ENCODE measurements at places on chromosomes 5 and 9.

DNA sequence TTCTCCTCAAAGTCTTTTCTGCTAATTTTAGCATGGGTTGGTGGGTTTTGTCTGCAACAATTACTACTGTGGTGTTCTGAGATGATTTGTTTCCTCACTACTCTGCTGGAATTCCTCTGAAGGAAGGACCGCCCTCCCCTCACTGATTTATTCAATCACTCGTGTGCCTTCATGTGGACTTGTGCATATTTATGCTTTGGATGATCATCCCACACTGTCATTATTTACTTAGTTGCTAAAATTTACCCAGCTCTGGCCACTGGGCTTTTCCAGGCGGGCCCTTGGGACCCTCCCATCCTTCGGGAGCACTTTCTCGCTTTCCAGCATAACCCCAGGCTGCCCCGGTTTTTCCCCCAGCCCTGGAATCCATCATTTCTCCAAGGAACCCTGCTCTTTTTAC, 41.7 kb upstream of the NKD2 start:
- no peak for DNase-seq

DNA sequence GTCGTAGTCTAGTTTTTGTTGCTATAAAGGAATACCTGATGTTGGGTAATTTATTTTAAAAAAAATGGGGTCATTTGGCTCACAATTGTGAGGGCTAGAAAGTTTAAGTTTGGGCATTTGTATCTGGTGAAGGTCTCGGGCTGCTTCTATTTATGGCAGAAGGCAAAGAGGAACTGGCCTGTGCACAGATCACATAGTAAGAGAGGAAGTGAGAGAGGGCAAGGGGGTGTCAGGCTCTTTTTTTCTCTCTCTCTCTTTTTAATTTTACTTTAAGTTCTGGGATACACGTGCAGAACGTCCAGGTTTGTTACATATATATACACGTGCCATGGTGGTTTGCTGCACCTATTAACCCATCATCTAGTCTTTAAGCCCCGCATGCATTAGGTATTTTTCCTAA, 453.3 kb downstream of the DIRAS2 start:
- no peak for DNase-seq

DNA sequence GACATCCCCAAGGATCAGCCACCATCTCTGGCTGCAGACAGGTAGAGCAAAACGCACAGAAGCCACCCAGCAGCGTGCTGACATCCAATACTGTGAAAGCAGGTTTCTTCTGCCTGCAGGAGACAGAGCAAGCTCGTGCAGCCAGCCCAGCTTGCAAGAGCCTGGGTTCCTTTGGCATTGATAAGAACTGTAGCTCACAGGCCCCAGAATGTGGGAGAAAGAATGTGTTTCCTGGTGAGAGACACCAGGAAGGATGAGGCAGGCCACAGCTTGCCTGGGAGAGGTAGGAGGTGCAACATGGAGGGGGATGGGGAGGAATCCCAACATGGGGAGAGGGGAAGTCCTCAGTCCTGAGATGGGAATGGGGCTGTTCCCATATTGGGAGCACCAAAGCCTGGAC, 34.0 kb upstream of the ARAP3 start:
- no peak for DNase-seq

GRCh38 chr9:5375790-5376477, 36.3 kb upstream of the RLN1 start:
- DNase-seq: no peak

DNA sequence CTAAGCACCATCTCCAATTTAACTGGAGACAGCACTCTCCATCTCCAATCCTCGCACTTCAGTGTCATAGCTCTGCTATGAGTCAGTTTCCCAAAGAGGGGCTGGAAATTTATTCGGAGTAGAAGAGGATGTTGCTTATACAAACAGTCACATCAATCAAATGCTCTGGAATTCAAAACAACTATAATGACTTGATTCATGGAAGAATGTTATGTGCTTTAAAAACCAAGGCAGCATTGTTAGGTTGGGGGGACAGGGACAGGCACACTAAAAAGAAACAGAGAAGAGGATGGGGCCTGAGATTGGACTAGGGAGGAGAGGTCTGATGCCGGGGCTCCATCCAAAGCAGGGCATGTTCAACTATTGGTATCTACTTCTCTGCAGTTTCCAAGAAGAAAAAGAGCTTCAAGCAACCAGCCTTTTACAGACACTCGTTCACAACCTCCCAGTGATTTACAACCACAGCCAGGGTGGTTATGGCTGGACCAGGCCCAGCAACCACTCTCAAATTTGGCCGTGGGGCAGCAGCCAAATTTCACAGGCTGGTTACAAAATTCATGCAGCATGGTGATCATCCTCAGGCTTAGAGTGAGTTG, 117.5 kb upstream of the ZNF366 start:
- no peak for DNase-seq

- DNase-seq: no peak
Measured at GRCh38 chr5:80592761-80593160, 22.7 kb upstream of the ANKRD34B start.

DNA sequence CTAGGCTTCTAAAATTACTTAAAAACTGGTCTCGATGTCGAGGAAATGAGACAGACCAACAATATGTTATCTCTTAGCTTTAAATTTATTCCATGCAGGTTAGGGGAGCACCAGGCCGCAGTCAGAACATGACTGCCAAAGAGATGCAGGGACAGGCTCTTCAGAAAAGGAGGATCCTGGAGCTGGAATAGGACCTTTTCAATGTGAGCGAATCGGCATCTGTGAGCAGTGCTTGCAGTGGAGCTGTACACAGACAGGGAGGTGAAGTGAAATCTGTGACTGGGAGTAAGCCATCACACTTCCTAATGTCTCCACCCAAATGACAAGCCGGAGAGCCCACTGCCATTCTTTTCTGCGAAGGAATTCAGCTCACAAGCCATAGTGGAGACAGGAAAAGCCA, 78.2 kb downstream of the EFNA5 start:
- no peak for DNase-seq

DNA sequence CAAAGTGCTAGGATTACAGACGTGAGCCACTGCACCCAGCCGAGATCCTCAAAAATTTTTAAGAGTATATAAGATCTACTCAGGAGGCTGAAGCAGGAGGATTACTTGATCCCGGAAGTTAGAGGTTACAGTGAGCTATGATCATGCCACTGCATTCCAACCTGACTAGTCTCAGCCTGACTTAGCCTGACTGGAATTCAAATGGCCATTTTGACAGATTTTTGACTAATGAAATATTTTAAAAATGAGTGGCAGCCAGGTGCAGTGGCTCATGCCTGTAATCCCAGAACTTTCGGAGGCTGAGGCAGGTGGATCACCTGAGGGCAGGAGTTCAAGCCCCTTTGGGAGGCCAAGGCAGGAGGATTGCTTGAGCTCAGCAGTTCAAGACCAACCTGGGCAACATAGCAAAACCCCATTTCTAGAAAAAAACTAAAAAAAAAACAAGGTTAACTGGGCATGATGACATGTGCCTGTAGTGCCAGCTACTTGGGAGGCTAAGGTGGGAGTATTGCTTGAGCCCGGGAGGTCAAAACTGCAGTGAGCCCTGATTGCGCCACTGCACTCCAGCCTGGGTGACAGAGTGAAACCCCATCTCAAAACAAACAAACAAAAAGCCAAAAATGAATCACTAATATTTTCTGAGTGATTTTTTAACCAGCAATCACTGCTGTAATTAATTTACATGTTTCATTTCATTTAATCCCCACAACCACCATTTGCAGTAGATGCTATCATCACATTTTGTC, 16.6 kb downstream of the ATOX1 start:
- no peak for DNase-seq

DNA sequence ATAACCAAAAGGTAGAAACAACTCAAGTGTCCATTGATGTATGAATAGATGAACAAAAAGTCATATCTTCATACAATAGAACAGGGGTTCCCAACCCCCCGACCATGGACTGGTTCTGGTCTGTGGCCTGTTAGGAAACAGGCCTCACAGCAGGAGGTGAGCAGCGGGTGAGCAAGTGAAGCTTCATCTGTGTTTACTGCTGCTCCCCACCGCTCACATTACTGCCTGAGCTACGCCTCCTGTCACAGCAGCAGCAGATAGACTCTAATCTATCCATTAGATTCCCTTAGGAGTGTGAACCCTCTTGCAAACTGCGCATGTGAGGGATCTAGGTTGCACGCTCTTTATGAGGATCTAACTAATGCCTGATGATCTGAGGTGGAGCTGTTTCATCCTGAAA, 478.0 kb downstream of the BRINP1 start:
- no peak for DNase-seq

GRCh38 chr5:155015239-155015638, 1.7 kb downstream of the KIF4B start:
- DNase-seq: no peak
